ENCODE measurements at places on chromosomes 13 and 19.

- no peak for DNase-seq
These were observed 290.4 kb downstream of the SLITRK6 start for GRCh38 chr13:85508683-85509329.

DNA sequence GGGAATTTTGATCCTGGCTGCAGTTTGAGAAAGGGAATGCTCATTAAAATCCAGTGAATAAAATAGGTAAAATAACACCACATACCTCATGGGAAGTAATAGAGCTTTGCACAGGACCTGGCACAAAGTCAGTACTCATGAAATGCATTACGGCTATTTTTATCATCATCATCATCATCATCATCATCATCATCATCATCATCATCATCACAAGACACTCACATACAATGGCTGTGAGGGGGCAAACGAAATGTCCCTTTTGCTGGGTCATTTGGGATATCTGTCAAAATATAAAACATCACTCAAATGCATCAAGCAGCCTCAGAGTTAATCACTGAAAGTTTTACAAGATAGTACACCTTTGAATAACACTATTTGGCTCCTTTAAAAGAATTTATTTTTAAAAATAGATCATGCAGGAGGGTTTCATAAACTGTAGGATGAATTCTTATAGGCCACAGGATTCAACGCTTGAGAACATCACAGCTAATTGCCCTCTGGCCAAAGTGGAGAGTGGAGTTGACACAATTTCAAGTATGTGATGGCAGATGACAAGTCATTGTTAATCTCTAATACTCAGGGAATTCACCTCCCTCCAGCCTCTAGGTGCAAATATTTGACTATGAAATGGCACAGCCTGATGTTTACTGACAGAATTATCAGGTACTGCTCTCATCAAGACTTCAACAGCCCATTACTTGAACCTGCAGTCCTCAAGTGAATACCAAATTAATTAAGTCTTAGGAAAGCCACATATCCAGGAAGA lies 14.2 kb upstream of the ZNF599 start:
- DNase-seq = no peak

DNA sequence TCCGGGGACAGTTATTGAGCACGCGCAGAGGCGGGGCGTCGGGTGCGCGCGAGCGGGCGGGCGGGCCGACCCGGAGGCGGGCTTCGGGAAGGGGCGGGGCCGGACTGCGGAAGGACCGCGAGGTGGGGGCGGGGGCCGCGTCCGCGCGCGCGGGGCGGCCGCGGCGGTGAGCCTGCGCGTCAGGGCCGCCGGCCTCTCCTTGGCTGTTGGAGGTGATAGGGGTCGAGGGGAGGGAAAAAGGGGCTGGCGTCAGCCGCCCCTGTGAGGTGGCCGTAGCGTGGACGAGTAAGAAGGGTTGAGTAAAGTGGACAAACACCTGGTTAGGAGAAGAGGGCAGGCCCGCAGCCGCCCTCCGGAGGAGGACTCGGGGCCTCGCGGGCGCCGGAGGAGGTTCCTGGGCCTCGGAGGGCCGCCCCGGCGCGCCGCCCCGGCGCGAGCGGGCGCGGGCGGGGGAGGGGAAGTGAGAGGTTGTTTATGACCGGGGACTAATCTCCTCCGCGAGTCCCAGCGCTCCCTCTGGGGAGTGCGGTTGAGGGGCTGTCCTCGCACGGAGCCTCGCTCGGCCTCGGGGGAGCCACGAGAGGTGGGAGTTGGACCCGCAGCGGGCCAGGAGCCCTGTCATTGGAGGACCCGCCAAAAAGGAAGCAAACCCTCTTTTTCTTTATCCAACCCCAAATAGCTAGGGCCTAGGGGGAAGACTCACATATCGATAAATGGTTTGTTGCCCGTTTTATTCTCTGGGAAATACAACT lies 547 bp upstream of the INTS6 start:
- peak; percentile 63 for DNase-seq

GRCh38 chr13:105441051-105441750 lies 1094.3 kb downstream of the EFNB2 start:
- no peak for DNase-seq

- DNase-seq = no peak
These were observed 25.3 kb downstream of the HTR2A start for GRCh38 chr13:46871557-46871956.

DNA sequence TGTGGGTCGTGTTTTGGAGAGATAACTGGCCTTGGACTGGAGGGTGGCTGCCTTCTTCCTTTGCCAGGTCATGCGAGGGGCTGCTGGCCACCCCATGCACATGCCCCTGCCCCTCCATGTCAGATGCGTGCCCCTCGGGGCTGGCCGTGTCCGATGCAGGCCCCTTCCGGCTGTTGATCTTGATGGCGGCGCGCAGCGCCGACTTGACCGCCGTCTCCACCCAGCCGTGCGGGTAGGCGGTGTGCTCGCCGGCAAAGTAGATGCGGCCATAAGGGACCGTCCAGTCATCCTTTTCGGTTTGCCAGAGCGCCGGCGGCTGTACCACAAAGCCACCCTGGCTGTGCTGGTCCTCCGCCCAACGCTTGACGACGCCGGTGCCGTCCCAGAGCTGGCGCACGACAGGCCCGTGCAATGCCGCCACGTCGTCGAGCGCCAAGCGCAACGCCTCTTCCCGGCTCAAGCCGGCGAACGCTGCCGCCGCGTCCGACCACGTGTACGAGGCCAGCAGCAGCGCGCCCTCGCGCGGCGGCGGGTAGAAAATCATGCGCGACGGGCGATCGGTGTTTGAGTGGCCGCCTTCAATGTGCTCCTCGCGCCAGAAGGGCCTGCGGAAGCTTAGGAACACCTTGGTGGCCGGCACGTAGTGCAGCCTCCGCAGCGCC lies 6.9 kb downstream of the IL4I1 start:
- peak; percentile 63 for DNase-seq

GRCh38 chr19:19626516-19627472 lies 1.2 kb downstream of the LPAR2 start:
- DNase-seq = no peak

- DNase-seq = no peak
These were observed 96.7 kb downstream of the PCDH9 start for GRCh38 chr13:67133476-67133875.

DNA sequence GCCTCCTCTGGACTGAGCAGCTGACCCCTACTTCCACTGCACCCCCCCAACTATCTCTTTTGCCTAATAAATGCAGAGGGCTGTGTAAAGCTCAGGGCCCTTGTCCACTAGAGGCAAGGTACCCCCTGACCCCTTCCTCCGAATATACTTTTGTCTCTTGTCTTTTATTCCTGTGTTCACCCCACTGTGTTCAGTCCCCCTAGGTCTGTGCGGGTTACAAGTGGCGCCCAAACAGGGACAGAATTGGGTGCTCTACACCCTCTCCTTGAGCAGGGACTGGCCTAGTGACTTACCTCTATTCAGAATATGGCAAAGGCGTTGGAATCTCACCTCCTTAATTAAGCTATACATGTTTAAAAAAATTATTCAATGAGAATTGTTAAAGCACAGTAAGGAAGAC lies 15.0 kb downstream of the ZNF350 start:
- no peak for DNase-seq

DNA sequence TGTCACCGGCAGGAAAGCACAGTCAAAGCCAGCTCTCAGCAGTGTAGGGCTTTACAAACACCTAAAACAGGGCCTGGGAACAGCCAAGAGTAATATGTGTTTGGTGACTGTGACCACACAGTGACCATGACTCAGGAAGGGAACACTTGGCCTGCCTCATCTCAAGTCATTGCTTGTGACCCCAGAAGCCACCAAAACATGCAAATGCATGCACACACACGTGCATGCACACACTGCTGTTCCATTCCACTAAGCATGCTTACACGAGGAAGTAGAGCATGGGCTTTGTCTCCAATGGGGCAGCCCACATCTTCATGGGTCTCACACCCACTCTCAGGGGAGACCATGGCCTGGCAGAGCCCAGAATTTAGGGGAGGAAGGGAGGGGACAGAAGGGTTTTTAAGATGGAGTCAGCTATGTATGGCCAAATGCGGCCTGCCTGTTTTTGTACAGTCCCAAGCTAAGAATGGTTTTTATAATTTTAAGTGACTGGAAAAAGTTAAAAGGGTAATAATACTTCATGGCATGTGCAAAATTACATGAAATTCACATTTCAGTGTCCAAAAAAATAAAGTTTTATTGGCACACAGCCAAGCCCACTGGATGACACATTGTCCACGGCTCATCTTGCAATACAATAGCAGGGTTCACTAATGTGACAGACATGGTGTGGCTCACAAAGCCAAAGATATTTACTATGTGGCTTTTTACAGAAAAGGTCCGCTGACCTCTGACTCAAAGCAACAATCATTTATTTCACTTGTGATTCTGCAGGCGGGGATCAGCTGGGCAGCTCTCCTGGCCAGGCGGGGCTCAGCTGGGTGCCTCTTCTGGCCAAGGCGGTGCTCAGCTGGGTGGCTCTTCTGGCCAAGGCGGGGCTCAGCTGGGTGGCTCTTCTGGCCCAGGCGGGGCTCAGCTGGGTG lies 17.3 kb downstream of the ZFR2 start:
- no peak for DNase-seq

GRCh38 chr13:75010941-75011340 lies 471.0 kb downstream of the TBC1D4 start:
- DNase-seq = no peak

DNA sequence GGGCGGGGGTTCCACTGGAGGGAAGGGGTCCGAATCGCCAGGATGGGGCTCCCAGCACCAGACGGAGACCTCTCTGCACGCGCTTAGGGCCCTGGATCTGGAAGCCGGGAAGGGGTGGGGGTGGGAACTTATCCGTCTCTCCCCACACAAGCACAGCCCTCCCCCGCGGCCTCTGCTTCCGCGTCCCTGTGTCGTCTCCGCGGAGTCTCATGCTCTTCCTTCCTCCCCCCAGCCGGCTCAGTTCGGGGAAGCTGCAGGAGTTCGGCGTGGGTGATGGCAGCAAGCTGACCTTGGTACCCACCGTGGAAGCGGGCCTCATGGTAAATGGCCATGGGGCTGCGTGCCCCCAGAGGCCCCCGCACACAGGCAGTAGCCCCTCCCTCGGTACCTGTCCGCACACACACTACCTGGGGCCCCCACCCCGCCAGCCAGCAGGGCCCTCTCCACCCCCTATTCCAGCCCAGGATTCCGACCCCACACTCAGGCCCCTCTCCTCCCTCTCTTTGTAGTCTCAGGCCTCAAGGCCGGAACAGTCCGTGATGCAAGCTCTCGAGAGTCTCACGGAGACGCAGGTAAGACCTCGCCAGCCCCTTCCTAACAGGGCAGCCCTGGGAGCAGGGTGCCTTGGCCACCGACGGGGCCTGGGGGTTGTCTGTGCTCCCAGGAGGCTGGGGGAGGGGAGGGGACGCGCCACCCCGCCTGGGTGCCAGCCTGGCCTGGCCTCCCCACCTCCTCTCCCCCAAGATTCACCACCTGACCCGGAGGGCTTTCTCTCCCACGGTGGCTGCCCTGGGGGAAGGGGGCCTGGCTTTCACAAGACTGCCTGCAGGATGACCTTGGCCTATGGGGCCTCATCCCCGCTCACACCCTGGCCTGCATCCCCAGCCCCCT lies 3.2 kb downstream of the MIDN start:
- peak; percentile 63 for DNase-seq

DNA sequence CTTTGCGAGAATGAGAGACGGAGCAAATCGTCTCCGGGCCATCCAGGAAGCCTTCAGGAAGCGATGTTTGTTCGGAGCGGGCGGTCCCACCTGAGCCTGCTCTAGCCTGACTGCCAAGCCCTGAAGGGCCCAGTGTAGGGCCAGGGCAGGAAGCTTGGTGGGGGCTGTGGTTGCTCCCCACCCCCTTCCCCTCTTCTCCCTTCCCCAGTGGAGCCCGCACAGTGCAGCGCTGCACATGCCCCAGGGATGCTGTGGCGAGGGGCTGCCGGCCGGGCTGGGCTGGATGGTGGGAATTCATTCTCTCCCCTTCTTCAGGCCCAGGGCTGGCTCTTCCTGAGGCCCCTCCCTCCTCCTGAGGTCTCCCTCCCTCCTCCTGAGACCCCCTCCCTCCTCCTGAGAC lies 7.1 kb upstream of the GRTP1 start:
- no peak for DNase-seq

GRCh38 chr19:58558623-58559274 lies 338 bp upstream of the UBE2M start:
- DNase-seq = peak; percentile 100

DNA sequence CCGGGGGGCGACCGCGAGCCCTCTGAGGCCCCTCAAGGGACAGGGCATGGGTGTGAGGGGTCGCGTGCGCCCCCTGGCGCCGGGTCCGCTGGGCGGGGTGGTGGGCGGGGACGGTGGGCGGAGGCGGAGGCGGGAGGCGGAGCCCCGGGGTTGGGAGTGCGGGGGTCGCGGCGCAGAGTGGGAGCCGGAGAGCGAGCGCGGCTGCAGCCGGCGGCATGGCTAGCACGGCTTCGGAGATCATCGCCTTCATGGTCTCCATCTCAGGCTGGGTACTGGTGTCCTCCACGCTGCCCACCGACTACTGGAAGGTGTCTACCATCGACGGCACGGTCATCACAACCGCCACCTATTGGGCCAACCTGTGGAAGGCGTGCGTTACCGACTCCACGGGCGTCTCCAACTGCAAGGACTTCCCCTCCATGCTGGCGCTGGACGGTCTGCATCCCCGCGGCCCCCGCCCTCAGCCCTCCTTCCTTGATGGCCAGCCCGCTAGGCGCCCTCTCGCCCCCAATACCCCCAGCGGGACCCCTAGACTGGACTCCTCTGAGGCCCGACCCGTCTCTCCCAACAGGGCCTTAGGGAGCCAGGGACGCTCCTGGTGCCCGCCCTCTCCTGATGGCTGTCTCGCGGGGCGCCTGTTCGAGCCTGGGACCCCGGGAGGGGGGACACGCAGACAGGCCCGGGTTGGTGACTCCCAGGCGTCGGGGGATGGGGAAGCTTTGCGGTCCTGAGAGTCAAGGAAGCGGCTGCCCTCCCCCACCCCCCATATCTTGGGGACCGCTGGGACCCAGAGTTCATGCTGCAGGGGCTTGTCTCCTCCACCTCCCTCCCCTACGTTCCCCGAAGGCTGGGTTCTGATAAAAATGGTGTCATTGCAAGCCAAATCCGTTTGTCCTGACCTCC lies at the start of gene CLDN10:
Gene CLDN10 (plus strand): TSS at position 182 of the 903 bp plus-strand sequence. CDS start 34 bp downstream, at position 216.
- DNase-seq = no peak

DNA sequence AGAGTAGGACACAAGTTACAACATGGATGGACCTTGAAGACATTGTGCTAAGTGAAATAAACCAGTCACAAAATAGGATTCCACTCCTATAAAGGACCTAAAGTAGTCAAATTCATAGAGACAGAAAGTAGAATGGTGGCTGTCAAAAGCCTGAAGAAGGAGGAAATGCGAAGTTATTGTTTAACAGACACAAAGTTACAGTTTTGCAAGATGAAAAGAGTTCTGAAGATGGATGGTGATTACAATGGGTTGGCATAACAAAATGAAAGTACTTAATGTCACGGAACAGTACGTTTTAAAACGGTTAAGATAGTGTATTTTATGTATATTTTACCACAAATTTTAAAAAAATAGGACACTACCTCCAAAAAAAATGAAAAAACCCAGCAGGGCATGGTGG lies 34.8 kb downstream of the FOXO1 start:
- DNase-seq = no peak

- no peak for DNase-seq
These were observed 23.8 kb upstream of the KLF12 start for GRCh38 chr13:74158028-74158427.

- DNase-seq = no peak
These were observed 941 bp downstream of the DUS3L start for GRCh38 chr19:5789886-5790558.

- no peak for DNase-seq
These were observed 19.3 kb upstream of the DPP9 start for GRCh38 chr19:4742723-4743646.

GRCh38 chr13:106701771-106702341 lies 133.9 kb upstream of the ARGLU1 start:
- DNase-seq = no peak
